ENCODE measurements at places on chromosomes 2 and 18. TPM values are rescaled to one million over a fixed set of nuclear protein-coding genes. Genes with fewer than 3 reads are reported as not detected.

The TMEM200C gene
- total RNA-seq, result not detected

The GRP gene
- total RNA-seq, result not detected

The EGR4 gene
- total RNA-seq, result 1.2 TPM

The MRO gene
- total RNA-seq, result not detected

The PLB1 gene
- 0.63 TPM for total RNA-seq

The RTKN gene
- total RNA-seq, result 2.2 TPM

The PIK3C3 gene
- total RNA-seq, result 57.7 TPM

The LCT gene
- total RNA-seq, result 0.31 TPM

The KIF3C gene
- total RNA-seq, result 6.7 TPM

The ITPRID2 gene
- 50.9 TPM for total RNA-seq

The DLGAP1 gene
- total RNA-seq, result 0.99 TPM

The EPHA4 gene
- total RNA-seq, result 0.31 TPM

All from activated CD4-positive, alpha-beta T cell treated with anti-CD3 and anti-CD28 coated beads, Interleukin-2, amount 10 ng/mL, durations not matched to agents 24 days and 14 days (primary cell).